ENCODE measurements at places on chromosomes 2 and 18.
A peak's percentile ranks its signal among the peaks of the same experiment; 100 is the strongest.

- DNase-seq = no peak
Observed at GRCh38 chr2:106531676-106532214, 44.6 kb downstream of the CD8B2 start.

DNA sequence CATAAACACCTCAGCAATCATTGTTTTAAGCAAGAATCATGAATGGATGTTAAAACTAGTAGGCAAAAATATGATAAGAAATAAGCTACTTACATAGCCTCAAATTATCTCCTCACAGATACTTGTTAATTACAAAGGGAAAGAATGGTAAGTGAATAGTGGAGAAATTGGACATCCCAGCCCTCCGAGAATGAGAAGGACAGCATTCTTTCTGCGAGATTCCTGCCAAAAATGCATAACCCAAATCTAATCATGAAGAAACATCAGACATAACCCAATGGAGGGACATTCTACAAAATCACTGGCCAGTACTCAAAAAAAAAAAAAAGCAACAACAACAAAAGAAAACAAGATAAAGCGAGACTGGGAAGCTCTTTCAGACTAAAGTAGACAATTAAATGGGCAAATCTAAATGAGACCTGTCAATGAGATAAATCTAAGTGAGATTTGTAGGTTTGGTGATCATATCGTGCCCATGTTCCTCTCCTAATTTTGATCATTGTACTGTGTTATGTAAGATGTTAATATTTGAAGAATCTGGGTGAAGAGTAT is 57.9 kb upstream of the GLI2 start:
- DNase-seq = no peak

DNA sequence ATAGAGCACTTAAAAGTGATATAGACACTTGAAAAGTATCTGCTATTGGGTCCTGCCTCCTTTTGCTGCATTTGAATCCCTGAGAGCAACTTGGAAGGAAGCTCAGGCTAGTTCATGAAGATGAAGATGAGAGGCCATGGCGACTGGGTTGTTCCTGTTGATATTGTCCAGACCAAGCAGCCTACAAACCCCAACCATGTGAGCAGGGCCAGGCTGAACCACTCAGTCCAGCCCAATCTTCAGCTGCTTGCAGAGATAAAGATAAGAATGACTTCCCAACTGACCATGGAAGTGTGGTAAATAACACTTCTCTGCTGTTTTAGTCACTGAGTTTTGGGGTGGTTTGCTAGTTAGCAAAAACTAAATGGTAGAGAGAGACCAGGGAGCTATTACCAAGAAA is 417.6 kb downstream of the SOX11 start:
- DNase-seq = no peak

GRCh38 chr18:27175245-27175644 is 9.9 kb downstream of the CHST9 start:
- no peak for DNase-seq

DNA sequence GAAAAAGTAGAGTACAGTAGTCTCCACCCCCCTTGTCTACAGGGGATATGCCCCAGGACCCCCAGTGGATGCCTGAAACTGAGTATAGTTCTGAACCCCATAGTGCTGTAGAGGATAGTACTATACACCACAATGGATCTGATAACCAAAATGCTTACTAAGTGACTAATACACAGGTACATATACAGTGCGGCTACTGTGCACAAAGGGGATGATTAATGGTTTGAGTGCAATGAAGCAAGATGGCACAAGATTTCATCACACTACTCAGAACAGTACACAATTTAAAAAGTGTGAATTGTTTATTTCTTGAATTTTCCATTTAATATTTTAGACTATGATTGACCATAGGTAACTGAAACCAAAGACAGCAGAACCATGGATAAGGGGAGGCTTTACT is 446.9 kb upstream of the NRP2 start:
- DNase-seq = no peak

DNA sequence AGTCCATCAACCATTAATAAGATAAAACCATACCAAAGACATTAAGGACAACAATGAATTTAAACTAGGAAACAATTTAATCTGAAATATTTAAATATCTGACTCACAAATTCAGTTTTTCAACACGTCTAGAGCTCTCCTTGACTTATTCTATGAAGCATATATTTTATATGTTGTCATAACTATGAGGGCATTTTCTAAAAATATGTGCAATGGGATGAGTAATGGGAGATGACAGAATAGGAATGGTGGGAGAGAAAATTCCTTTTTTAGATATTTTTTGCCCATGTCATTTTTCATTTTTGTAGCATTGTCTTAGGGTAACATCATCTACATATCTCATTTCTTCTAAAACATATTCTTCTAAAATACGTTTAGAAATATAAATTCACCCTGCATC is 79.2 kb upstream of the CDH2 start:
- no peak for DNase-seq

GRCh38 chr2:126906781-126907180 is 8.1 kb downstream of the TEX51 start:
- DNase-seq = no peak

DNA sequence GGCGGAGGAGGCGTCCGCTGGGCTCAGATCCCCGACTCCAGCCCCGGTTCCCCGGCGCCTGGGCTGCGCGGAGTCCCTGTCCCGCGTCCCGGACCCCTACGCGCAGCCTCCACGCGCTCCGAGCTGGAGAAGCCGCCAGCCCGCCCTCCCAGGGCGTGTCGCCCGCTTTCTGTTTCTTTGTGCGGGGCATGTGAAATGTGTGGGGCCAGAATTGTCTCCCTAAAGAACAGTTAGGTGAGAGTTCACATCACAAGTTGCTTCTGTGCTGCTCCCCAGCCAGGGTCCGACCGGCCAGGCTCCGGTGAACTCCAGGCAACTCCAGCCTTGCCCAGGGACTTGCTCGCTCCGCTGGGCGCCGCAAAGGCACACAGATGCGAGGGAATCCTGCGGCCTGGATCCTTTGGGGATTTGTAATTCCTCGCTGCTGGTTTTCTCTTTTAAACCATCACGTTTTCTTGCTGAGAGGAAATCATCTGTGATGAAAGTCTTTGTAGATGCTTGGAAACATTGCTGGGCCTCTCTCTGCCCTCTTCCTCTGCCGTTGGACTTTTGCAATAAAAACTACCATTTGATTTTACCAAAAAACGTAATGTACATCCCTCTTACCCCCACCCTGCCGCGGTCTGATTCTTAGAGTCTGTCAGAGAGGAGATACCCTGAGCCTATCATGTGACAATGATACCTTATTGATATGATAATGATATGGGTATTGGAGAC is 631 bp downstream of the GYPC start:
- peak; percentile 69 for DNase-seq

DNA sequence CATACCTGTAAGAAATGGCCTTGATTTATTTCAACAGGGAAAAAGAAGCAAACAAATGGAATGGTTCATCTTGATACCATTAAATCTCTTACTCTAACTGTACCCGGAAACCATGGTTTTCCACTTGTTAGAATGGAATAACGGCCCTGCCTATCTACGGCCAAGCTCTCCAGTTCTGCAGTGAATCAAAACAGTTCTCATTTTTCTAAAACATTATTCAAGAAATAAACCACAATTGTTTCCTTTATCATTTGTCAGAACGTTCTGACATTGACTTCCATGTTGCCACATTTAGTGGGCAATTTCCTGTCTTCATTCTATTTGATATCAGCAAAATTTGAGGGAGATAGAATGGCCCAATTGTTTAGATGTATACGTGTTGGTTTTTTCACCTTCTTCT is 118.8 kb upstream of the CDH19 start:
- no peak for DNase-seq

DNA sequence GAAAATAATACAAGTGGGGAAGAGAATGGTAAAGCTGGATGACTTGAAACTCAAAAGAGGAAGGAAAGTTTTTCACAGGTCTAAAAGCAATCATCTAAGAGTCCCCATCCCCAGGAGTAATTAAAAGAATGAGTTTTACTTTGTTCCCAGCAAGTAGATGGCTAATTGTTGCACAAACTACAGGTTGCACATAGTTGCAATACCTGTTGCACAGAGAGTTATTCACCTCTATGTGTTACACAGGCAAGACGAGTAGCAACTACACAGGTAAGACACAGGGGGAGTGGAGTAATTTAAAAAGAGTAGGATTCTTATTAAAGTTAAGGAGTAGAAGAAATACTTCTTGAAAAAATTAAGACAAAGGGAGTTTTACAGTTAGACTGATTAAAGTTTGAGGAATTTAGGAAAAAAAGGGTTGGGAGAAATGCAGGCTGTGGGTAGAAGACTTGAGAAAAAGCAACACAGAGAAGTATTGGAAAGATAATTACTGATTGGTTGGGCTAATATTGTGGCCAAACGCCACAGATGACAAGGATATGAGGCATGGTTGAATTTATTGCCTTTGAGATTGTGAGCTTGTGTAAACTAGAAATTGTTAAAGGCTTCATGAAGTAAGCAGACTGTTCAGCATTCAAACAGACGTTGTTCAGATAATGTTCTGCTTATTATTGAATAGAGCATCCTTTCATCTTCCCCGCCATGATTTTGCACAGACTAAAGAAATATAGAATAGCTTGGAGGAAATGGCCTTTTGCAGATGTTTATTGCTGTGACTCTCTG is 699.3 kb downstream of the NR4A2 start:
- DNase-seq = no peak

- no peak for DNase-seq
Observed at GRCh38 chr2:224799691-224800090, 83.5 kb upstream of the CCDC195 start.

- DNase-seq = no peak
Observed at GRCh38 chr18:3612315-3612714, 162.3 kb downstream of the TGIF1 start.

- no peak for DNase-seq
Observed at GRCh38 chr2:174666845-174667244, 69.2 kb upstream of the WIPF1 start.

DNA sequence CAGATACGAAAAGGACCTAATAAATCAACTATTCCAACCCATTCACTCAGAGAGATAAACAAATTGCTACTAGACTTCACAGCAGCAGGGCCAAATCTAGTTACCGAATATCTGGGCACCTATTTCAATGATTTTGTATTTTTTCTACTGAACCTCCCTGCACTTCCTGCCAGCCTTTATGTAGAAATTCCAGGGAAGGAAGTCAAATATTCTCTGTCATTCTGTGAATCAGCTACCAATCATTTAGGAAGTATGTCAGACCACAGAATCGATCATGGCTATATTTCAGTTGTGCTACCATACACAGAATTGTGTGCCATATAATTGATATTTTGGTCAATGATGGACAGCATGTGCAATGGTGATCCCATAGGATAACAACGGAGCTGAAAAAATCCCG is 109.6 kb upstream of the SPOPL start:
- DNase-seq = no peak

GRCh38 chr2:117953231-117953630 is 60.6 kb downstream of the CCDC93 start:
- DNase-seq = no peak

- DNase-seq = no peak
Observed at GRCh38 chr2:5986801-5987787, 294.9 kb downstream of the SOX11 start.

DNA sequence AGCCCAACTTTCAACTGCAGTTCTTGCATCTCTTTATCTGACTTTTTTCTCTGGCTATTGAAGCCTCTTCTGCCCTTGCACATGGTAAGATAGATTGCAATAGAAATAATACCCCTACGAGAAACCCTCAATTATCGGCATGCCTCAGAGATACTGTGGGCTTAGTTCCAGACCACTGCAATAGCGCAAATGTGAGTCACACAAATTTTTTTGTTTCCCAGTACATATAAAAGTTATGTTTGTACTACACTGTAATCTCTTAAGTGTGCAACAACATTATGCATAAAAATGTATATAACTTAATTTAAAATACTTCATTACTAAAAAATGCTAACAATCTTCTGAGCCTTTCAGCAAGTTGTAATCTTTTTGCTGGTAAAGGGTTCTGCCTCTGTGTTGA is 124.7 kb downstream of the PDE1A start:
- DNase-seq = no peak

DNA sequence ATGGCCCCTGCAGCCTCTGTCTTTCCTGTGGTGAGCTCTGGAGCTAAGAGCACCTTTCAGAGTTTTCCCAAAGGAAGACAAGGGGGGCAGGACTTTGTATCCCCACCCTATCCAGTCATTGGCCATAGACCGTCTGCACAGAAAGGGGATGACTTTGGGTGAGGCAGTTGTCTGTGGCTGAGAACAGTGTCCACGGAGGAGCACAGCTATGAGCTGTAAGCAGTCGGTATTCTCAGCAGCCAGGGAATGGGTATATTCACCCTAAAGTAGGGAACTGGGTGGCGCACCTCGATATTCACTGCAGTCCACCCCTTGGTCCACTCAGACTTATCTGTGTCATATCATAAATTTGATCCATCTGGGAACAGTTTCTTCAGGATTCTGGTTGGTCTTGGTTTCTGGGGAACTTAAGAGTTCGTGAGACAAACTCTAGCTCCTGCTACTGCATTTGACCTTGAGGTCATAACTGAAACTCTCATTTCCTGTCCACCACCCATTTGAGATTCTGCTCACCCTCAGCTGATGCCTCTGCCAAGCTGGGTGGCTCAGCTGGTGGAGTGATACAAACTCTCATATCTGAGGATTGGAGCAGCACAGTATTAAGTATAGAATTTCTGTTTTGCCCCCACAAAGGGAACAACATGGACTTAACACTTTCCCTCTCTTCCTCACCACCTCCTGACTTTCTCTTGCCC is 45.2 kb upstream of the SCG2 start:
- DNase-seq = peak; percentile 11

GRCh38 chr18:63924551-63924950 is 16.8 kb downstream of the SERPINB10 start:
- DNase-seq = no peak

DNA sequence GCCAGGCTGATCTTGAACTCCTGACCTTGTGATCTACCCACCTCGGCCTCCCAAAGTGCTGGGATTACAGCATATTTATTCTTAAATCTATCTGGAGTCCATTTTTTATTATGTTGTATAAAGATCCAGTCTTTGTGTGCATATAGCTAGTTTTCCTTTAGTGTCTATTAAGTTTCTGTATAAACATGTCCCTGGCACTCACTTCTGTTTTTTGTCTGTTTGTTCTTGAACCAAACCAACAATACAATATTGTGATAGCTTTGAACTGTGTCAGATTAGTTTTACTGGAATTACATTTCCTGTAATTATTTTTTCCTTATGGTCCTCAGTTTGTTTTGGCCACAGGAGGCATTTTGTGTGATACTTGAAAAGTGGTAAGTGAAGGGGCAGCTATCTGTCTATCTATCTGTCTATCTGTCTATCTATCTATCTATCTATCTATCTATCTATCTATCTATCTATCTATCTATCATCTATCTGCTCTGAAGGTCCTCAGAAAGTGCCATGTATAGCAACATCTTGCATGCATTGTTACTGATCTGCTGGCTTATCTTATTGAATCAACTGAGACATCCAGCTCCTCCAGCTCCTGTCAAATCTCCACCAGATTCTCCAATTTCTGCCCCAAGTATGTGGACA is 70.9 kb upstream of the ACVR1 start:
- DNase-seq = no peak

DNA sequence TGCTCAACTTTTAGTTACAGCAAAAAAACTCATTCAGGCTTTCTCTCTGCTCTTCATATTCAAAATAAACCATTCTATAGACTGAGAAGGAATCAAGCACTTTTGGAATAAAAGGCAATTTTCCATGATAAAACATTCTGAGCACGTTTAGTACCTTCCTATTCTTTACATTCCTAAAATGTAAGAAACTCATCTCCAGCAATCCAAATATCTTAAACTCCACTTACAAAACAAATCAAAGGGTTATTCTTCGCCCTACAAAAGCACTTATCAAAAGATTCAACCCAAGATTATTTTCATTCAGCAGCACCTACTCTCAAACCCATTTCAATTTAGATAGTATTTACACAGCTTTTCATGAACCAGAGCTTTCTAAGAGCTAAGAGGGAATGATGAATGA is 2.9 kb upstream of the LGALSL start:
- DNase-seq = no peak

GRCh38 chr18:55097456-55098170 is 138.4 kb upstream of the CCDC68 start:
- DNase-seq = no peak

All from GM13977 (cell line).